ENCODE measurements at places on chromosomes 7 and 10.

DNA sequence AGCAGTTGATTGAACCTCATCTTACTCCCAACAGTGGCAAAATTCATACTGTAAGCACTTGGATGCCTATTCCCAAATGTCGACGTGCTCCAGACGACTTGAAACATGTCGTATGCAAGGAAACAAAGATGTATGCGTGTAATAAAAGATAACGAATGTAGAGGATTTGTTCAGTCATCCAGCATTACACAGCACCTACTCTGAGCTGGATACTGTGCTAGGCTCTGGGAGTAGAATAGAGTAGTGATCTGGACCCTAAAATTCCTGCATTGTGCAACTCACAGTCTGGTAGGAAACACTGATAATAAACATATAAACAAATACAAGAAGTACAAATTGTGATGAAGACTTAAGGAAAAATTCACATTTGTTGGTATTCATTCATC lies 5.6 kb upstream of the TBX20 start:
- DNase-seq, result no peak

- DNase-seq, result no peak
These were observed 10.3 kb upstream of the PLAC9 start for GRCh38 chr10:80122110-80122710.

GRCh38 chr10:33666686-33667480 lies 332.4 kb upstream of the NRP1 start:
- no peak for DNase-seq

DNA sequence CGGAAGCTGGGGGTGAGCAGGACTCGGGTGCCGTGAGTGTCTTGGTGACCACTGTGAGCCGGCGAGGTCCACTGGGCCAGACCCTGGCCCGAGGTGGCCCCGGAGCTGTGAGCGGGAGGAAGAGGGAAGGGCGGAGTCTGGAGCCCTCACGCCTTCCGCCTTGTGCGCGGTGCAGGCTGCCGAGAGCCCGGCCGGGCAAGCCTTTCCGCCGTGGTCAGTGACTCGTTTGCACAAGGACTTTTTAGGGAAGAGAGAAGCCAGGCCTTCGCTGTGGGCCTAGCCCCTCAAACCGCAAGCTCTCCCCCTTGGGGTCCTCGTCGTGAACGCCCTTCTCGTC lies 40.9 kb upstream of the ZNF32 start:
- DNase-seq, result peak; percentile 36

DNA sequence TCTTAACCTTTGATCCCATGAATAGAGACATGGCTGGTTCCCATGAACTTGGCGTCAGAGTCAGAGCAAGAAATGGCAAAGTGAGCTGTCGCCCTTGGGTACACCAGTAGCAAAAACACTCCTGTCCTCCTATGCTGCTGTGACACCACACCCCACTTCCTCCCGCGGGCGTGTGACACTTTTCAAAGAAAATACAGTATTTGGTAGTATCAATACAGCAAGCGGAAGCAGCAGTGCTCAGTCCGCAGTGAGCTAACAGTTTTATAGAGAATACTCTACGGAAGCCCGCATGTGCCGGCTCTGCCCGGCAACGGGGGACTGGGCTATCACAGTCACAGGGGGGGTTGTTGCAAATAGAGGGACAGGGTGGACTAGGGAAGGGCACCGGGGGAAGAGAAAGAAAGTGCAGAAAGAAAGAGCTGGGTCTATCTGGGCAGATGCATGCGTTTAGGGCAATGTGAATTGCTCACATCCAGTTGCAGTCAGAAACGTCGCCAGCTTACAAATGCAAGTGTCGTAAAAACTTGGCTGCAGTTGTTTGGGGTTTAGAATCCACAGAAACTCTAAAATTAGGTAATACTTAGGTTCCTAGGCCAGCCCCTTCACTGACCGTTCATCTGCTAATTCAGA lies 49.8 kb downstream of the PRKCQ start:
- DNase-seq, result no peak

GRCh38 chr10:62170732-62171131 lies 97.9 kb downstream of the RTKN2 start:
- no peak for DNase-seq

DNA sequence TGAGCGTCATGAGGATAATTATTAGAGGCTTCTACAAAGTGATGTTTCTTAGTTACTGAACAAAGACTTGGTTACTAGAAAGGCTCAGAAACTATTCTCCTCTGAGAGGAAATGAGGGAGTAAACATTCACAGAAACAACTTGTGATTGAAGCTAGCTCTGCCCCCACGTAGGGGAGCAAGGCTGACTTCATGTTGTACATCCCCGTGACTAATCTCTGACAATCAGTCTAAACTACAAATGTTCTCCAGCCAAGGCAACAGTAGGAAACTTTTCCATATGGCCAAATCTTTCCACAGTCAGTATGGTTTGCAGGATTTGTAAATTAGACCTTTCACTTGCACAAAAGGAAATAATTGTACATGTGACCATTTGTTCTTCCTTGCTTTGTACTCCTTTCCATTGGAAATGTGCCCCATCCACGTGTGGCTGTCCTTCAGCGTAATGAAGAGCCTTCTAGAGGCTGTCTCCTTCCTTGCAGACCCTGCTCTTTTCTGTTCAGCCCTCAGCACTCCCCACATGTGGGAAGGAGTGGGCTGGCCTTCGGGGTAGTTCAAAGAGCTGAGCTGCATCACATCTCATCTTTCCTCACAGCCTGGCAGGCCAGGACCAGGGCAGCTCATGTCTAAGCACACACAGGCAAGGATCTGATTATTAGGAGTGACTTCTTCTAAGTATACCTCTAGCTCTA lies 93.5 kb downstream of the PCGF5 start:
- no peak for DNase-seq

DNA sequence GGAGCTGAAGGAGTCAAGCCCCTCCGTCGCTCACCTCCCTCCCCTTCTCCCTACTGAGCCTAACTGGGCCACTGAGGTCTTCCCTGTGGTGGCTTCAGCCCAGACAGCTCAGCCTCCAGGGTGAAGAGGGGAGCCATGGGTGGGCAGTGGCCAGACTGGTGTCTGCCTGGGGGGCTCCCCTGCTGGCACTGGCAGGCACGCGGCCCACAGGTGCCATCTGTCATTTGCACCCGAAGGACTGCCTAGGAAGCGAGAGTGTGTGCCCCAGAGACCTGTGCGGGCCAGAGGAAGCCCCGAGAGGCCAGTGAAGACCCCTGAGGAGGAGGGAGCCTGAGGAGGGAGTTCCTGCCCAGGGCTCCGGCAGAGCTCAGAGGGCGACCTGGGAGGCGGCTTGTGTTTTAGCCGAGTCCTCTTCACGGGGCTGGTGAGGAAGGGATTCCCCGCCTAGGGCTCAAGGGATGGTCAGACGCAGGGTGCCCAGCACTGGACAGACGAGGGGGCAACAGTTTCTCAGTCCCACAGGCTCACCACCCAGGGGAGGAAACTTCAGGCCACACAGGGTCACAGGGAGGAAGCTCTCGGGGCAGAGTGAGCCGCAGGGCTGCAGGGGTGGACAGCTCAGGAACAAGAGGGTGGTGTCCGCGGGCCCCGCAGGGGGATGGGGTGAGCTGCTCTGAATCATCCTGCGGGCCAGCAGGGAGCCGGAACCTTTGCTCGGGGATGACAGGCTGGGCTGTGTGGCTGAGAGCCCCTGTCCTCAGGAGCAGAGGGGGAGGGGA lies 76.2 kb upstream of the PPP2R2D start:
- DNase-seq, result peak; percentile 66

DNA sequence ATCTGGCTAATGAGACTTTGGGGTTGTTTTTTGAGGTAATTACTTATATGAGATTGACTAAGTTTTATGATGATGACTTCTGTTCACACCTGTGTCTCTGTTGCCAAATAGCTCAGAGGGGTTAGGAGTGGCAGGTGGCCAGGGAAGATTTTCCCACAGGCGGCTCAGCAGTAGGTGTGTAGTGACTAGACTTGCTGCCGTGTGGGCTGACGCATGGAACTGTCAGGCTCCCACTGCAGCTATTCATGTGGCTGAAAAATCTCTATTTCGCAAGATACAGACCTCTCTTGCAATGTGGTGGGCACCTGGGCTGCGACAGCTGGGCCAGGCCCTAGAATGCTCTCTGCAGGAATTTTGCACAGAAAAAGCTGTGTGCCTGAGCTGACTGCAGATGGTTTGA lies 1.4 kb downstream of the CPA4 start:
- peak; percentile 71 for DNase-seq

GRCh38 chr7:5173496-5173895 lies 16.5 kb upstream of the WIPI2 start:
- DNase-seq, result no peak

DNA sequence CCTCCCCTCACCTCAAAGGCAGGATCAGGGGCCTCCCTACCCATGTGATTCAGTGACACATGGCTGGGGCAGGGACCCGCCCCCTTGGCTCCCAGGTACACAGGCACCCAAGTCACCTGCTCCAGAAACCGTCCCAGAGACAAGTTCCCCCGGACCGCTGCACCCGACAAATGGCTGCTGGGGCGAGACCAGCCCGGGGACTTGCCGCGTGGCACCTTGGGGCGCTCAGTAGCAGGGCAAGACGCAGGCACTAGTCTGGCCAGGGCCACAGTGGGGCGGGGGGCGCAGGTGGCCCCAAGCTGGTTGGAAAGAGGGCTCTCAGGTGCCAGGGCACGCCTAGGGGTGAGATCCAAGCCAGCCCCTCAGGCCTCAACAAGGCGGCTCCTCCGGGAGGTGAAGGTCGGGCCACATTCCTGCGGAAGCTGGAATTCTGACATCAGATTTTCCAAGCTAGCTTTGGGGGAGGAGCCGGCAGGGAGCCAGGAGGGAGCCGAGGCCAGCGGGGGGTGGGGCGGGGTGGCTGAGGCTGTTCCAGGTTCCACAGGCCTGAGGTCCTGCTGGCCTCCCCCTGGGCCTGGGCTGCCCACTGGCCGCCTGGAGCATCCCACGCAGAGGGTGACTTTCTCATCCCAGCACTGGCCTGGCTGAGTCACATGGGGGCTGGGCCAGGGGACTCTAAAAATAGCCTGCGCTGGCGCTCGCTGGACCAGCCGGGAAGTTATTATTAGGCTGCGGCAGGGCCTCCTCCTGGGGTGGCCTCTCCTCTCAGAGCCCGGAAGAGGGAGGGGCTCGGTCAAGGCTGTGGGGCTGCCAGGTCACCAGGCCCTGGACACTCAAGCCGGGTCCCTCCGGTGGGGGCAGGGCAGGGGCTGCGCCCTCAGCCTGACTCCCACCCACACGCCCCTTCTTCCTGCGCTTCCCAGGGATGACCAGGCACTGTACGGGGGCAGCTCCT lies 20.5 kb upstream of the INPP5A start:
- peak; percentile 60 for DNase-seq

- no peak for DNase-seq
These were observed 42.8 kb downstream of the GRB10 start for GRCh38 chr7:50739744-50740435.

DNA sequence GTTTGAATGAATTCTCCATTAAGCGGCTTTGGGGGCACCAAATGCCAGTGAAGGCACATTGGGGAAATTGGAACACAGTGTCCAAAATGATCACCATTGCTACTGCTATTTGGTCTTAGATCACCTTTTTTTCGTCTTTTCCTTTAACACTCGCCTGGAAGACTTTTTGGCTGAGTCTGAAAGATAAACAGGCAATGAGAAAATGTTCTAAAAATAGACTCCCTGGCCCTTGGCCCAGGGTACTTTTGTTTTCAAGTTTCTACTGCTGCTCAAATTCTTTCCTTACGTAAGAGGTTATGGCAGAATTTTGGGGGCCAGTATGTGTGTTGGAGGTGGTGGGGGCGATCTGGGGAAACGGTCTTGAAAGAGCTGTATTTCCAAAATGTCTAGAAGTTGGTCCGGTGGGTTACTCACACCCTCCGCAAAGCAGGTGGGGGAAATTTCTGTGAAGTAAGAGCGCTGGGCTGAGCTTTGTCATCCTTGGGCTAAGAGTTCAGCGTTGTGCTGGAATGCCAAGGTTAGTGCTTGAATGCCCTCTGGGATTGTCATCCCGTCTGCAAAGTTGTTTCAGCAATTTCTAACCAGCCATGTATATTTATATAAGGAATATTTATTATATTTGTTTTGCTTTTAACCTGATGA lies 1.3 kb upstream of the ITPRIP start:
- DNase-seq, result no peak

DNA sequence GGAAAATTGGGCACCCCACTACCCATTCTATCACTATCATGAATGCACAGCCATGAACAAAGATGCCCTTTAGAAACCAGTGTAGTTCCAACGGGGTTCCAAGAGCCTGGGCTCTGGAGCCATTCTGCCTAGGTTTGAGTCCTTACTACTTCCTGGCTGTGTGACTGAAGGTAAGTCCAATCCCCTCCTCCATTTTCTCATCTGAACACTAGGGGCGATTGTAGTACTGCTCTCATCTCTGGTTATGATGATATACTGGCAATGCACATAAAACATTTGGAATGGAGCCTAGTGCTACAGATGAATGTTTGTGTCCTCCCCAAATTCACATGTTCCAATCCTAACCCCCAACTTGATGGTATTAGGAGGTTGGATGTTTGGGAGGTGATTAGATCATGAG lies 28.1 kb upstream of the CDH23 start:
- no peak for DNase-seq

- no peak for DNase-seq
These were observed 889.3 kb upstream of the CELF2 start for GRCh38 chr10:10128387-10128786.

- DNase-seq, result no peak
These were observed 4.8 kb downstream of the DENND2A start for GRCh38 chr7:140635816-140636215.

DNA sequence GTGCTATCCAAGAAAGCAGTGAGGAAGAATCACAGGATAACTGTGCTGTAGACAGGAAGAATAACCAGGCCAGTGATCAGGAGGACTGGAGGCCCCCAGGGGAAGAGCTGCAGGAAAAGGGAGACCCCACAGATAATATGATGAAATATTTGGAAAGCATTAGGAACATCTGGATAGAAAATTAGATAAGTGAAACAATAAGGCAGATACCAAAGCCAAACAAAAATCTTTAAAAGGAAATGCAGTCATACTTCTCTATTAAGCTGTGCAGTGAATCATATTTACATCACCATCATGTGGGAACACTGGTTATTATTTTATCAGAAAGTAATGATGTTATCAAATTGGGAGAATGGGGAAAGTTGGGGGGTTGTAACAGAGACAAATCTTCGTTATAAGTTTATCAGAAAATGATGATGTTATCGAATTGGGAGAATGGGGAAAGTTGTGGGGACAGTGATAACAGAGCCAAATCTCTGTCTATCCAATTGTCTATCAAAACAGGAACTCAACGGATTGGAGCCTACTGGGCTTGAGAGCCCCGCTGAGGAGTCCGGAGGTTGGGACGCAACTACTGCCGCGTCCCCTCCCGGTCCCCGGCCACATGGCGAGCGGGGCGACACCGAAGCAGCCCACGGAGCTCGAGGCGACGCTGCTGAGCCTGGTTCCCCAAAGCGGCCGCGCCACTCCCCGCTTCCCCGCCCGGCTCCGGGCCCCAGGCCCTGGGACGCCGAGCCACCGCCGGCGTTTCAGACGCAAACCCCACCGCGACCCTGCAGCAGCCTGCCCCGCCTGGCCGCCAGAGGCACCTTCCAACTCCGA lies 14.0 kb upstream of the RALA start:
- DNase-seq, result no peak

GRCh38 chr10:122492999-122493481 lies 31.7 kb downstream of the HTRA1 start:
- peak; percentile 71 for DNase-seq

- DNase-seq, result no peak
These were observed 40.1 kb downstream of the SEC23IP start for GRCh38 chr10:119932631-119933030.
